Astrocyte (in vitro differentiated cells and primary cell): ENCODE measurements at places on chromosomes 3 and 15. TPM values are rescaled to one million over a fixed set of nuclear protein-coding genes. Genes with fewer than 3 reads are reported as not detected.
A peak's percentile ranks its signal among the peaks of the same experiment; 100 is the strongest.

- no peaks in the 10 kb centered on the region for H3K36me3 ChIP-seq
- no peaks in the 10 kb centered on the region for H3K4me1 ChIP-seq
- no peak overlapping the region for H3K27ac ChIP-seq
Observed at GRCh38 chr3:178752843-178753242, 216.6 kb downstream of the KCNMB2 start.

DNA sequence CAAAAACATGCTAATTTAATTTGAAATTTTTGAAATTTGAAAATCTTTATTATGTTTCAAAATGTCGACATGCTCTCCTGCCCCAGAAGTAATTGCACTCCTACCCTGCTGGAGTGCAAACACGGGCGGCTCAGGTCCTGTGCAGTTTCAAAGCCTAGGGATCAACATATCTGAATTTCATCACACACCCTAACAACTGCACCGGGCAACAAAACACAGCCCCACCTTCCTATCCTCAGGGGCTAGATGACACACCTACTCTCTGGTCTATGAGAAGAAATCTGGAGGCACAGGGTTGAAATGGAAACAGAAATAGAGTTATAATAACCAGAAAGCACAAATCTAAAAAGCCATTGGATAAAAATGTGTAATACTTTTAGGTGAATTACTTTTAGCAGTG lies 61.4 kb downstream of the BFSP2 start:
- no peaks in the 10 kb centered on the region for H3K4me1 ChIP-seq
- DNase-seq, result no peak
- H3K27ac ChIP-seq, result no peak overlapping the region
- no peak overlapping the region for H3K4me3 ChIP-seq
- no peaks in the 10 kb centered on the region for H3K27me3 ChIP-seq

- no peak overlapping the region for H3K4me3 ChIP-seq
- no peaks in the 10 kb centered on the region for H3K27me3 ChIP-seq
- DNase-seq, result peak; percentile 40
- H3K4me1 ChIP-seq, result peaks cover 20% of the 10 kb centered on the region
Observed at GRCh38 chr15:66789029-66790025, 87.3 kb downstream of the SMAD6 start.

DNA sequence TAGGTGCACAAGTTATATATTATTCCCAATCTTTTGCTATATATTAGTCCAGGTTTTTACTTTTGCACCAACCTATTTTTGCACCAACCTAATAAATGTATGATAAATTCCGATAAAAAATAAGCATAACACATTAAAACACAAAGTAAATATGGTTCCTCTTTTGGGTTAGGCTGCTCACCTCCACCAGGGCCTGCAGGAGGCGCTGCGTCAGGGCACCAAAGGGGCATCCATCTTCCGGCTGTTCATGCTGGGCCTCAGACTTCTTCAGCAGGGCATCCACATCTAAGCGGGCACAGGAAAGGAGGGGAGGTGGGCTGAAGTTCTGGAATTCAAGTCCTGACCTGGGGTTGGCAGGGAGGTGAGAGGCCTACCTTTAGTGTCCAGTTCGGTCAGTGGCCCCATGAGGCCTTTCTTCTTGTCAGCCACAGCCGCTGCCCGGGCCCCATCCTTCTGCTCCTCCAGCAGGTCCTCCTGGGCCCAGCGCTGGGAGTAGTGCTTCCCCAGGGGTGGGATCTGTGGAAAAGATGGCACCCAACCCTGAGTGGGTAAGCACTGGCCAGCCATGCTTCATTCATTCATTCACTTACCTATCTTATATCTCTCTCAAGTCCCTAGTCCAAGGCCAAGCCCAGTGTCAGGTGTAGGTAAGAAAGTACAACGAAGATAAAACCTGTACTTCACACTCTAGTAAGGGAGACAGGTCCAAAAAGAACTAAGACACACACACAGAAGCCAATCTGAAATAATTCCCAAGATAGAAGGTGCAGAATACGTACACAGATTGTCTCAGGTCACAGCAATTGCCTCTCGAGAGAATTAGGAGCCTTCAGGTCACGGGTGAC lies 5.2 kb downstream of the TADA3 start:
- no peak overlapping the region for H3K27ac ChIP-seq
- no peak for DNase-seq
- no peaks in the 10 kb centered on the region for H3K27me3 ChIP-seq
- peaks cover 6% of the 10 kb centered on the region for H3K4me1 ChIP-seq
- peaks cover 21% of the 10 kb centered on the region for H3K36me3 ChIP-seq
- no peak overlapping the region for H3K4me3 ChIP-seq

DNA sequence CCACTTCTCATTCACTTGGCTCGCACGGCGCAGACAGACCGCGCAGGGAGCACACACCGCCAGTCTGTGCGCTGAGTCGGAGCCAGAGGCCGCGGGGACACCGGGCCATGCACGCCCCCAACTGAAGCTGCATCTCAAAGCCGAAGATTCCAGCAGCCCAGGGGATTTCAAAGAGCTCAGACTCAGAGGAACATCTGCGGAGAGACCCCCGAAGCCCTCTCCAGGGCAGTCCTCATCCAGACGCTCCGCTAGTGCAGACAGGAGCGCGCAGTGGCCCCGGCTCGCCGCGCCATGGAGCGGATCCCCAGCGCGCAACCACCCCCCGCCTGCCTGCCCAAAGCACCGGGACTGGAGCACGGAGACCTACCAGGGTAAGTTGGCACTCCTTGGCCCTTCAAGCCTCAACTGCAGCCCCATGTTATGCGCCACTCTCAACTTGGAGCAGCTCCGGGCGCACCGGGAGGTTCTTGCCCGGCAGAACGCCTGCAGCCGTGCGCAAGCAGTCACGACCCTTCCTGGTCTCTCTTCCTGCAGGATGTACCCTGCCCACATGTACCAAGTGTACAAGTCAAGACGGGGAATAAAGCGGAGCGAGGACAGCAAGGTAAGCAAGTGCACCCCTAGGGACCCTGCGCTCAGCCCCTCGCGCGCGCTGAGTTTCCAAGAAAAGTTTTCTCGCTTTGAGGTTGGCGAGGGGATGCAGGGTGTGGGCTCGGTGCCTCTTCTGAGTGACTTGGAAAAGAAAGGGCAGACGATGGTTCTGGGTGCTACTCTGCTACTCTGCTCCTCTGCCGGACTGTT lies at the start of gene BHLHE40:
TSS of gene BHLHE40 (plus strand) at position 10 of the 801 bp plus-strand sequence. CDS start at position 292, 282 bp downstream.
- peaks cover 28% of the 10 kb centered on the region for H3K36me3 ChIP-seq
- peak within 1 kb of the TSS; percentile 98 for H3K27ac ChIP-seq
- no peaks in the 10 kb centered on the region for H3K27me3 ChIP-seq

DNA sequence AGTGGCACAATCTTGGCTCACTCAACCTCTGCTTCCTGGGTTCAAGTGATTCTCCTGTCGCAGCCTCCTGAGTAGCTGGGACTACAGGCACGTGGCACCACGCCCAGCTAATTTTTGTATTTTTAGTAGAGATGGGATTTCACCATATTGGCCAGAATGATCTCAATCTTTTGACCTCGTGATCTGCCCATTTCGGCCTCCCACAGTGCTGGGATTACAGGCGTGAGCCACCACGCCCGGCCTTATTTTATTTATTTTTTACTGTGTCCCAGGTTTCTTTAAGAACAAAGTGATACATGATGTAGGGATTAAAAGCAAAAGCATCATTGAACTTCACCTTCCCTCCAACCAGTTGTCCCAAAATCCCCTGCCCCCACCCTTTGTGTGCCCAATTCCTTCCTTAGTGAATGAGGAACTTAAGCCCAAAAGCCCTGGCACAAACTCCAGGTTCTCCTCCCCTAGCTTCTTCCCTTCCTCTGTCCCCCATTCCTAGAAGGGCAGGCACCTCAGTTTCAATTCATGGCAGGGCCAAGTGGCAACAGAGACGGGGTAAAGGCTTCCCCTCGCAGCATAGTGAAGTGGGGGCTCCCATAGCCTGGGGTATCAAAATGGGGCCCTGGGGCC lies 23.7 kb upstream of the RPN1 start:
- no peaks in the 10 kb centered on the region for H3K4me1 ChIP-seq
- DNase-seq, result no peak
- no peak overlapping the region for H3K27ac ChIP-seq
- no peak overlapping the region for H3K4me3 ChIP-seq
- H3K27me3 ChIP-seq, result no peaks in the 10 kb centered on the region

DNA sequence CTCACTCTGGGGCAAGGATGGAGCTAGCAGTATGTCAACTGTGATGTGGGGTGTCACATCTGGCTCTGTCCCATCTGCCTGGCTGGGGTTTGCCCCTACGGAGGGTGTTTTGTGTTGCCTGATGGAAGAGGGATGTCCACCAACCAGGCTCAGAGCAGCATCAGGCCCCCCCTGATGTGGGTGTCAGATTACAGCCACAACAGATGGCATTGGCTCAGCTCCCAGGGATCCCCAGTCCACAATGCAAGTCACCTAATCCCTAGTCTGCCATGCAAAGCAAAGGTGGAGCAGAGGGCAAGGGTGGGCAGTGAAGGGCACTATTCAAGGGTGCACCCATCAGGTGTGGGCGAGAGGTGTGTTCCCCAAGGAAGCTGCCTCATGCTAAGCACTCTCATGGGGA lies 48.9 kb upstream of the AMOTL2 start:
- no peak for DNase-seq
- H3K27ac ChIP-seq, result no peak overlapping the region
- no peaks in the 10 kb centered on the region for H3K27me3 ChIP-seq
- H3K4me1 ChIP-seq, result peaks cover 19% of the 10 kb centered on the region

GRCh38 chr3:64078966-64079365 lies 55.7 kb upstream of the PSMD6 start:
- H3K27ac ChIP-seq, result no peak overlapping the region
- H3K36me3 ChIP-seq, result no peaks in the 10 kb centered on the region
- no peaks in the 10 kb centered on the region for H3K27me3 ChIP-seq
- DNase-seq, result no peak
- H3K4me1 ChIP-seq, result peaks cover 14% of the 10 kb centered on the region
- no peak overlapping the region for H3K4me3 ChIP-seq

GRCh38 chr3:111595232-111595631 lies at the start of gene ZBED2:
Gene ZBED2, minus strand, starts transcription at chr3:111595346. Its CDS starts 1,145 bp downstream, at chr3:111594201.
- H3K36me3 ChIP-seq, result no peaks in the 10 kb centered on the region
- H3K4me3 ChIP-seq, result no peak within 1 kb of the TSS
- peaks cover 43% of the 10 kb centered on the region for H3K4me1 ChIP-seq
- no peak for DNase-seq
- H3K27ac ChIP-seq, result peak within 1 kb of the TSS; percentile 25
- H3K27me3 ChIP-seq, result no peaks in the 10 kb centered on the region

DNA sequence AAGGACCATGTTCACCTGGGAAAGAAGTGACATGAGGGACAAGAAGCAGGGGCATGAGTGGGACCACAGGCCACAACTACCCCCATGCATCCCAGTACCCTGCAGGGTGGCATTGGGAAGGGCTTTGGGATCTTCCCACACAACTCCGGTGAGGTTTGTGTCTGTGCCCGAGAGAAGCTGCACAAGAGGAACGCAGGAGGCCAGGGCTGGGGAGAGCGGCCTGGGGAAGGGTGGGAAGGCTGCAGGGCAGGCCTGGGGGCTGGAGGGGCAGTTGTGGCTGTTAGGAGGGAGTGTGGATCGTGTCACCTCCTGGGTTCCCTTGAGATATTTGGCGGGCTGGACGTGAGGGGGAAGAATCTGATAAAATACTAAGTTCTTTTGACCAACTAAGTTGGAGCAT lies 25.3 kb upstream of the MFSD1 start:
- H3K4me1 ChIP-seq, result no peaks in the 10 kb centered on the region
- no peaks in the 10 kb centered on the region for H3K27me3 ChIP-seq
- no peaks in the 10 kb centered on the region for H3K36me3 ChIP-seq
- H3K4me3 ChIP-seq, result no peak overlapping the region
- no peak overlapping the region for H3K27ac ChIP-seq
- no peak for DNase-seq

- no peaks in the 10 kb centered on the region for H3K36me3 ChIP-seq
- no peaks in the 10 kb centered on the region for H3K27me3 ChIP-seq
- no peak for DNase-seq
- no peaks in the 10 kb centered on the region for H3K4me1 ChIP-seq
Observed at GRCh38 chr15:67307156-67307555, 52.6 kb downstream of the IQCH start.

GRCh38 chr3:11846281-11847266 lies at the start of gene TAMM41:
Gene TAMM41, minus strand, starts transcription at chr3:11846885. Its CDS starts 249 bp downstream, at chr3:11846636.
- peak within 1 kb of the TSS; percentile 63 for H3K27ac ChIP-seq
- DNase-seq, result peak; percentile 83
- H3K36me3 ChIP-seq, result peaks cover 18% of the 10 kb centered on the region
- peak within 1 kb of the TSS; percentile 91 for H3K4me3 ChIP-seq
- H3K27me3 ChIP-seq, result peaks cover 4% of the 10 kb centered on the region

DNA sequence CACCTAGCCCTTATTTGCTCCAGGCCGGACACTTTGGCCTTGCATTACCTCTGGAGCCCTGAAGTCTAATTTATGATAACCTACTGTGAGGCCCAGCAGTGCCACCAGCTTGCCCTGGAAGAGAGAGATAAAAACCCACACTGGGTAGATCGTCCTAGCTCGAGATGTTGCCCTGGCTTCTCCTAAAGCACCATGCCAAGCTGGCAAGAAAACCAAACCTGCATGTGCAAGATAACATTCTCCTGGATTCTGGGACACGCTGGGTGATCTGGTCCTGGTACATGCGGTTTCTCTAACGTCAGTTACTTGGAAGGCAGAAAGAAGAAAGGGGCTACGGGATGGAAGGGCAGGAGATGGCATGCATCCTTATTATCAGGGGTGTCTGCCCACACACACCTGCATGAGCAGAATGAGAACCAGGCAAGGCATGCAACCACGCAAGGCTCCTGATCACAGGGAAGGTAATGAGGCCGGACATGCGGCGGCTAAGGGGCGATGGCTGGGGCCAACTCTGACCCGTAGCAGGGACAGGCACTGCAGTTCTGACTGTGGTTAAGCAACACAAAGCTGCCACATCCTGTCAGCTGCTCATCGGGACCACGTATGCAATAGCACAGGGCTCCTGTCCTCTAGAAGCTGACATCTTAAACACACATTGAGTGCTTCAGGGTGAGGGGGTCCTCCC lies 73.0 kb downstream of the OXNAD1 start:
- no peak overlapping the region for H3K27ac ChIP-seq
- H3K27me3 ChIP-seq, result no peaks in the 10 kb centered on the region
- DNase-seq, result no peak
- H3K36me3 ChIP-seq, result peaks cover 8% of the 10 kb centered on the region
- H3K4me1 ChIP-seq, result peaks cover 7% of the 10 kb centered on the region
- H3K4me3 ChIP-seq, result no peak overlapping the region

DNA sequence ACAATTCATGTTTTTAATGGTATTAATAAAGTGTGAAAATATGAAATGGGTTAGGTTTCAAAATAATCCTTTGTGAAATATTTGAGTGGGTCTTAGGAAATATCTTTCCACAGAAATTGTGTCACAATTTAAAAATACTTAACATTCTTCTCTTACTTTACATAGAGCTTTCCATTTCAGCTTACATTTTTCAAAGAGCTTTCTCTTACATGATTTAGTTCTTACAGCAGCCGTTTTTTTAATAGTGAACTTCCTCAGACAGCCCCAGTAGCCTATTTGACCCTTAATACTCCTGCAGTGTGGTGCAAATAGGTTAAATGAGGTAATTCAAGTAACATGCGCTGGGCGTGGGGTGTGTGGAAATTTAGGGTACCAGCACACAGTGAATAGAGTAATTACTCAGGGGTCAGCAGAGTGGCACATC lies 21.8 kb downstream of the P2RY12 start:
- DNase-seq, result no peak
- no peak overlapping the region for H3K27ac ChIP-seq
- H3K4me1 ChIP-seq, result no peaks in the 10 kb centered on the region
- H3K36me3 ChIP-seq, result no peaks in the 10 kb centered on the region
- H3K4me3 ChIP-seq, result no peak overlapping the region
- H3K27me3 ChIP-seq, result no peaks in the 10 kb centered on the region

Gene FANCD2OS
- total RNA-seq, result not detected in 2 replicates

Gene CLDN18
- total RNA-seq, result not detected in 2 replicates

Gene SLC27A2
- 0.82 TPM in 1 of 2 replicates, not detected in the other for total RNA-seq

Gene TNFAIP8L3
- 1.1 and 1.8 TPM in 2 replicates for total RNA-seq

Gene DISP2
- 1.5 and 3.7 TPM in 2 replicates for total RNA-seq

Gene PGBD4
- total RNA-seq, result 1.4 TPM in 2 replicates

Gene SRGAP3
- total RNA-seq, result 3.9 and 5.4 TPM in 2 replicates

Gene ZNF620
- 2.9 and 4.2 TPM in 2 replicates for total RNA-seq

Gene TAGLN3
- total RNA-seq, result 7.9 and 8.7 TPM in 2 replicates

Gene EAF2
- total RNA-seq, result 1.7 and 1.8 TPM in 2 replicates
